Breast epithelium (tissue), 4 donors: ENCODE measurements at places on chromosomes 1 and 21. TPM values are rescaled to one million over a fixed set of nuclear protein-coding genes. Genes with fewer than 3 reads are reported as not detected.
A peak's percentile ranks its signal among the peaks of the same experiment; 100 is the strongest.

DNA sequence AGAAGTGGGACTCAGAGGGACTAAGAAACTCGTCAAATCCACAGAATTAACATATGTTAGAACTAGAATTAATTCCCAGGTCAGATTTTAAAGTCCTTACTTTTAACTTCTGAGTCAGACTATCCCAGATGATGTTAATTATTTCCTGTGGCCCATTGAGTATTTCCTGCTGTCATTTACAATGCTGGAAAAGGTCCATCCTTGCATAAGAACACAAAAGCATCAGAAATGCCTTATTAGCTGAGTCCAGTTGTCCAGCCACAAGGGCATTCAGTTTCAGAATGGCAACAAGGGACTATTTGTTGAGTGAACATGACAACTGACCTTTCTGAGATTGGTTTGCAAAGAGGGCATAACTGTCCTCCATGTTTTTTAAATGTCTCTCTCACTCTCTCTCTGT, 16.5 kb upstream of the HIVEP3 start:
- no peak for DNase-seq

DNA sequence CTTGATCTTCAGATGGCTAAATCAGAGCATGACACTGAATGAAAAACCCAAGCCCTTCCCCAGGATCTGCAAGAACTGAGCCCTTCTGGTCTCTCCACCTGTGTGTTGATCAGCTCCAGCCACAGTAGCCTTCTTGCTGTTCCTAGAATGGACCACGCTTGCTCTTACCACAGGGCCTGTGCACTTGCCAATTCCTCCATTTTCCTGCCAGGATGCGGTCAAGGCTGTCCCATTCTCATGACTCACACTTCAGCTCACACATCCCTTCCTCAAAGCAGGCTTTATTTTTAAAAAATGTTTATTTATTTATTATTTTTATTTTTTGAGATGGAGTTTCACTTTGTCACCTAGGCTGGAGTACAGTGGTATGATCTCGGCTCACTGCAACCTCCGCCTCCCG, 43.6 kb upstream of the GRHL3 start:
- no peak for DNase-seq

HES4 gene
- 8.3 TPM for total RNA-seq

- DNase-seq: peak; percentile 40
Observed at GRCh38 chr1:29237852-29238619, 1.7 kb downstream of the PTPRU start.

DNA sequence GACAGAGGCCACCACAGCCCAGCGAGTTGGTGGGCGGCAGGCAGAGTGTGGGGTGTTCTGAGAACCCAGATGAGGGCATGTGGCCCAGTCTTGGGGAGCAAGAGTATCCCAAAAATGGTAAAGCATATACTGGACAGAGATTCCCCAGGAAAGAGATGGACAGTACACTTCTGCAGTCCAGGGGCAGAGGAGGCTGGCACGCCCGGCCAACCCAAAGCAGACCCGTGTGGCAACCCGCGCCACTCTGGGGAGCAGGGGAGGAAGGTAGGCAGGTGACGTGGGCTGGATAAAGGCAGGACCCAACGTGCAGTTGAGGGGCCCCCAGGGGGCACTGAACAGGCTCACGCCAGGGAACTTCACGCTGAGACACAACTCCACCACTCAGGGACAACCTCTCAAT, 46.4 kb upstream of the RIPK4 start:
- DNase-seq: no peak

CELF3 gene
- total RNA-seq: not detected

DNA sequence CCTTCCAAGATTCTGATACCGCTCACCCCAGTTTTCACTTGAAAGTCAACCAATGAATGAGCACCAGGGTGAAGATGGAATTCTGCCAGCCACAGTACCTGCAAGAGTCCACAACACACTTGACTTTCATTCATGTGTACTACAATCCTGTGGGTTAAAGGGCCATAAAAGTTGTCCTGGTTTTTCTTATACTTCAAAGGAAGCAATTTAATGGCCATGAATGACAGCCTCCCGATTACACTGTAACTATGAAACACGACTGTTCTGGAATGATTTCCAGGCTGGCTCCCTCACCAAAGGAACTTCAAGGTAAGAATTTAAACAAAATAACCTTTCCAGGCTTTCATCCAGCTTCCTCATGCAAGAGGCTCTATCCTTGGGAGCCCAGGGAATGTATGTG, 502.8 kb downstream of the SMYD3 start:
- DNase-seq: no peak

DNA sequence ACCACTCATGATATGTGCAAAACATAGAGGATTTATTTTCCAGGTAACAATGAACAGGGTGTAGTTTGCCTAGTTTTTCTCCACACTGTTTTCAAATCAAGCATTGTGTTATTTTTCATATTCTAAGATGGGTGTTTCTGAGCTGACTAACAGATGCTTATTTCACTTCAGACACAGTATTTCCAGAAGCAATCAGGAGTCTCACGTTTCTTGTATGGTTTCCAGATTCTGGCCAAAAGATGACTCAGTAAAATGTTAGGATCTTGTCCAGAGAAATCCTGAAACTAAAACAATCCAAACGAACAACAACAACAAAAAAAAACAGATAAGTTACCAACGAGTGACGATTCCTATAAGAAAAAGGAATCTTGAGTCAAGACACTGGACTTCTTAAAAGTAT, 5.3 kb downstream of the UTS2 start:
- DNase-seq: no peak

ZMYND12 gene
- total RNA-seq: 1.3 TPM

GRCh38 chr21:36804874-36805611, 106.1 kb downstream of the SIM2 start:
- DNase-seq: no peak

DNA sequence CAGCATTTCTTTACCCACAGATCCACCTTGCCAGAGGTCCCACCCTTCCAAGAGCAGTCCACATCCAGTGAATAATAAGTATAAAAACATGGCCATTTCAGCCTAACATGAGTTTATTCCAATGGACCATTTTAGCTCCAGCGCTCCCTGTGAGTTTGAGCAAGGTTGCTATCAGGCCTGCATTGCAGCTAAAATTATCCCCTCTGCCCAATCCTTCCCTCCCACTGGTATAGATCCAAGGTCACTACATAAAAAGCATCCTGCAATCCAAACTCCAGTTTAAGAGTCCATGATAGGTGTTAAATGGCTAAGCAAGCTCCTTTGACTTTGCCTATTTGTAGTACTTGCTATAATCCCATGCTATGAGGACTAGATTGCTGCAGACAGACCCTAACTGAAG, 35.6 kb downstream of the SLC5A9 start:
- no peak for DNase-seq

DNA sequence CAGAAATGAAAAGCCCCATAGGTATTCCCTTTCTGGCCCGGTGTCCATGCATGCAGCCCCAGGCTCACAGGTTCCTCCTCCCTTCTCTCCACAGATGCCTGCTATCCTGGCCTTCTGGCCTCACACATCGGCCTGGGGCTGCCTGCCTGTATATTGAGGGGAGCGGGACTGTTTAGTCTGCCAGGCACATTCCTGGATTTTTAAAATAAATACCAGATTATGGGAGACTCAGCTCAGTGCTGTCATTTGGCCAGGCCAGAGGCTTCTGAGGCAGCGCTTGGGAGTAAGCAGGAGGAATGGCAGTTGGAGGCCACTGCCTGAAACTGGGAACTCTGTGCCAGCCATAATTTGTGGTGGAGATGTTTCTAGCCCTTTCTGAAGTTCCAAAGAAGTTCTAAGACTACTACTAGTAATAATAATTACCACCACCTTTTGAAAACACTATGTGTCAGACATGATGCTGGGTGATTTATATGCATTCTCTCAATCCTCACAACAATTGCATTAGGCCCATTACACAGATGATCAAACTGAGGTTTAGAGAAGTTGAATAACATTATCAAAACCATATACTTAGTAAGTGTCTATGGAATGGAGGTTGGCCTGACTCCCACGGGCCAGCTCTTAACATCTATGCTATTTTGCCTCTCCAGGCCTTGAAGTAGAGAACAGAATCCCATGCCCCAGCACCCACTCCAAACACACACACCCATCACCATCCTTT, 107.6 kb downstream of the PLXNA2 start:
- DNase-seq: no peak

GRCh38 chr1:153432874-153433681, 16.8 kb downstream of the S100A7A start:
- no peak for DNase-seq

OR2L13 gene
- total RNA-seq: not detected

DNA sequence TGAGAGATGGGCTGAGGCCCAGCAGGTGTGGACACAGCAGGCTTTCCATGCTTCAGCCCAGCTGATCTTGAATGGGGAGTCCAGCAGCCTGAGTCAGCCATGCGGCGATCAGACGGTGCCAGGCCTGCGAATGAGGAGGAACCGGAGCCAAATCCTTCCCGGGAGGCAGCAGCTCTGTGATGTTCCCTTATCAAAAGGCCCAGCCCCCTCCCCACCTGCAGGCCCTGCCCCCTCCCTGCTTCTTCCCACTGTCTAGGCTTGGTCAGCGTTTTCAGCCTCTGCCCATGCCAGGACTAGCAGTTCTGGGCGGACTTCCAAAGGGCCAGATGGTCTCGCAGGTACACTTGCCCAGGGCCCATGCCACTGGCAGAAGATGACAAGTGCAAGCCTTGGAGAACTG, 253.8 kb downstream of the KAZN start:
- no peak for DNase-seq

- DNase-seq: peak; percentile 57
Observed at GRCh38 chr1:65254320-65255034, 54.9 kb upstream of the DNAJC6 start.
